ENCODE measurements at places on chromosomes 13 and 19.

- no peak for DNase-seq
Measured at GRCh38 chr19:33664744-33665143, 43.0 kb downstream of the CHST8 start.

- DNase-seq, result no peak
Measured at GRCh38 chr13:30905932-30906383, at the start of gene MEDAG. Gene MEDAG (plus strand): TSS chr13:30906271. CDS start chr13:30906516, 245 bp downstream.

DNA sequence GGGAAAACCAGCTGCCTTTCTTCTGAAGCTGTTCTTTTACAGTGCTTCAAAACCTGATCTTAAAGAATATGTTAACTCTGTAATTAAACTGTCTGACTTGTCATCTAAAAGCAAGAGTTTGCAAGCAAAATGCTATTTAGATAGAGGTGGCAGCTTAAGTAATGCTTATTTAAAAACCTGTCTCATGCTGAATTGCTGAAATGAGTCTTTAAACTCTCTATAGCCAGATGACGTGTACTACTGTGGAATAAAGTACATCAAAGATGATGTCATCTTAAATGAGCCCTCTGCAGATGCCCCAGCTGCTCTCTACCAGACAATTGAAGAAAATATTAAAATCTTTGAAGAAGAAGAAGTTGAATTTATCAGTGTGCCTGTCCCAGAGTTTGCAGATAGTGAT lies 22.9 kb downstream of the ITM2B start:
- no peak for DNase-seq

DNA sequence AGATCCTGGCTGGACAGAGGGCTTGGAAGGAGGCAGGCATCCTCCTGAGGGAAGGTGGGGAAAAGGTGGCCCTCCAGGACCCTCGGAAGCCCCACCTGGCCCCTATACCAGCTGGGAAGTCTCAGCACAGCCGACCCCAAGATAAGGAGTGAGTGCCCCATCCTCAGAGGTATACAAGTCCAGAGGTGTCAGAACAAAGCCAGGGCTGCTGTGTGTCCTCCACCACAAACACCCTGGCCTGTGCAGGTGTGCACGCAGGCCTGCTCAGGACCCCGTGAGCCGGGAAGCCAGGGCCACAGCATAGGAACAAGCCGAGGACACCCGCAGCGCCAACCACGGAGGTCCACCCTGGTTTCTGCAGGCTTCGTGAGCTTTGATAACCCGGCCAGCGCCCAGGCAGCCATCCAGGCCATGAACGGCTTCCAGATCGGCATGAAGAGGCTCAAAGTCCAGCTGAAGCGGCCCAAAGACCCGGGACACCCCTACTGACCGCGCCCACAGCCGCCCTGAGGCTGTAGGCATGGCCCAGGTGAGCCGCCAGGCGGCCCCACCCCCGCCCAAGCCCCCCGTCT lies 68.6 kb downstream of the CELF5 start:
- DNase-seq, result peak; percentile 42

DNA sequence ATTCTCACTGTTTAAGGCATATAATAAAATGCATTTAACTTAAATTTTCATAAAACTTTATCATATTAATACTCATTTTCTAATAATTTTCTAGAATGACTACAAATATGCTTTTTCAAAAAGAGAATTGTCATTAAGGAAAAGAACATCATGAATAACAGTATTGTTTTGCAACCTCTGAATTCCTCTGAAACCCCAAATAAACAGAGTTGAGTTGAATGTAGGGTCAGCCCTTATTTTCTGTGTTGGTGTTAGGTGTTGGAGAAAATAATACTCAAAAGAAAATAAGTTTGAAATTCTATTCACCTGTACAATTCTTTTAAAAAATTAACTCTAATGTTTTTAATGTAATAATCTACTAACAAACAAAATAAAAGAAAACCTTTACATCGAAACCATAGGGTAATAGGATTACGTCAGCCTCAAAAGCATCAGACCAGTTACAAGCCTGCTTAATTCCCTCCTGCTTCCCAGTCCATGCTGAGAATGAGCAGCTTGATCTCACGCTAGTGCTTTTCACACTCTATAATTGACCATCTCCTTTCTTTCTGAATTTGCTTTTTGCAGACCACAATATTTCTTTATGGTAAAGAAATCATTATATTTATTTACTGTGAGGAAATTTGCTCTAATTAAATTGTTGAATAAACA lies 160.9 kb downstream of the PCDH9 start:
- DNase-seq, result no peak

DNA sequence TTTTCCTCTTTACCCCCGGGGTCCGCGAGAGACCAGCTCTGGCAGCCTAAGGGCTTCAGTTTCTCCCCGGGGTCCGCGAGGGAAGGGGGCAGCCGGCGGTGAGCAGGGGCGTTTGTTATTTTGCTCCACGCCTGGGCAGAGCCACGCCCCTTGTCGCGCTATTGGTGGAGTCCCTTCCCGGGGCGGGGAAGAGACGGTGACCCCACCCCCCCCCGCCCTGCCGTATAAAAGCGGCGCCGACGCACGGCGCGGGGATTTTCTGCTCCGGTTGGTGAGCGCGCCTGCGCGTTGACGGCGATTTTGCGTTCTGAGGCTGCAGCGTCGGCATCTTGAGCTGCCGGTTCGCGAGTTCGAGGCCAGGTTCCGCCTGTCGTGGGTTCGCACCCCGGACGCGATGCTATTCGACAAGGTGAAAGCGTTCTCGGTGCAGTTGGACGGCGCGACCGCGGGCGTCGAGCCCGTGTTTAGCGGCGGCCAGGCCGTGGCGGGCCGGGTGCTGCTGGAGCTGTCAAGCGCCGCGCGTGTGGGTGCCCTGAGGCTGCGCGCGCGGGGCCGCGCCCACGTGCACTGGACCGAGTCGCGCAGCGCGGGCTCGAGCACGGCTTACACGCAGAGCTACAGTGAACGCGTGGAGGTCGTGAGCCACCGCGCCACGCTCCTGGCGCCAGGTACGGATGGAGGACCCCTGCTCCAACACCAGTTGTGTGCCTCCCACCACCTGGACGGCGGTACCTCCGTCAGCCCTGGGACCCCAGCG lies at the start of gene ARRDC2:
Gene ARRDC2, plus strand, starts transcription at position 254 of the 757 bp plus-strand sequence. Its CDS starts 141 bp downstream, at position 395.
- DNase-seq, result peak; percentile 92

DNA sequence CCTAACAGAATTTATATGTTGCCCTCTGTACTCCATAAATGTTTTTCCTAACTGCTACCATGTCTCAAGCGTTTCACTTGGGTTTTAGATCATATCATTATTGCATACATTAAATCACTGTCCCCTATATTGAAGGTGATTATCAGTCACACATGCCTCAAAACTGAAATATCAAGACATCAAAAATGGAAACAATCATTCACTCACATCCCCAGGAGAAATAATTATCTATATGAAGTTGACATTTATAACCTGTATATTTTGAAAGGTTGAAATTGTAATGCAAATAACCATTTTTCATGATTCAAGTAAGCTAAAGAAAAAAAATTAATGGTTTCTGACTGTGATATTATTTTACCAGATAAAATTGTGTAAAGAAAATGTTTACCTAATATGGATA lies 1695.0 kb downstream of the SLITRK1 start:
- no peak for DNase-seq

DNA sequence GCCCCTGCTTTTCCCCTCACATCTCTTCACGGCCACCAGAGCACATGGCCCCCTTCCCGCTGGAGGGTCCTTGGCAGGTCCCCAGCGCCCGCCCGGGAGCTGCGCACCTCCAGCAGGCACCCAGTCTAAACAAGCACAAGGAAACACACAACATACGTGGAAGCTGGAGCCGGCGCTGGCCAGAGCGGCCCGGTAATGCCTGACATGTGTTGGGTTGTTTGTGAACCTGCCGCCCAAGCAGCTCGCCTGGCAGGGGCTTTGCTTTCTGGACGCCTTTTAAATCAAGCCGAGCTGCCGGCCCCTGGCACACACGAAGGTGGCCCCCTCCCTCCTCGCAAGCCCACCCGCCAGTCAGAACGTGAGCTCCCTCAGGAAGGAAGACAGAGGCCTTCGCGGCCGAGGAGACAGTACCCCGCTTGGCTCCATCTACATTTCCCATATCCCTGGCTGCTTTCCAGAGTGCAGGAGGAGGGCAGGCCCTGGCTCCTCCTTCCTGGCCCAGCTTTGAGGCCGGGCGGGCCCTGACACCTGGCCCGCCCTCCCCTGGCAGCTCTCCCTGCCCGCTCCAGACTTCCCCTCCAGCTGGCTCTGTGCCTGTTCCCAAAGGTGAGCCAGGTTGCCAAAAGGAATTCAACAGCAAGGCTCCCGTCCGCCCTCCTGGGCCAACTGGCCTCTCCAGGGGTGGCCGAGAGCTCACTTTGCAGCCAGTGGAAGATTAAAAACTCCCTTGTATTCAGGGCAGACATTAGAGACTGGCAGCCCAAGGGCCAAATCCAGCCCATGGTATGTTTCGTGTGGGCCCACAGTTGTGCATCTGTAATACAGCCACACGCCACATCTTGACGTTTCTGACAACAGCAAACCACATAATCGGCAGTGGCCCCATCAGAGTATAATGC lies 28.7 kb downstream of the COMP start:
- DNase-seq, result peak; percentile 90

DNA sequence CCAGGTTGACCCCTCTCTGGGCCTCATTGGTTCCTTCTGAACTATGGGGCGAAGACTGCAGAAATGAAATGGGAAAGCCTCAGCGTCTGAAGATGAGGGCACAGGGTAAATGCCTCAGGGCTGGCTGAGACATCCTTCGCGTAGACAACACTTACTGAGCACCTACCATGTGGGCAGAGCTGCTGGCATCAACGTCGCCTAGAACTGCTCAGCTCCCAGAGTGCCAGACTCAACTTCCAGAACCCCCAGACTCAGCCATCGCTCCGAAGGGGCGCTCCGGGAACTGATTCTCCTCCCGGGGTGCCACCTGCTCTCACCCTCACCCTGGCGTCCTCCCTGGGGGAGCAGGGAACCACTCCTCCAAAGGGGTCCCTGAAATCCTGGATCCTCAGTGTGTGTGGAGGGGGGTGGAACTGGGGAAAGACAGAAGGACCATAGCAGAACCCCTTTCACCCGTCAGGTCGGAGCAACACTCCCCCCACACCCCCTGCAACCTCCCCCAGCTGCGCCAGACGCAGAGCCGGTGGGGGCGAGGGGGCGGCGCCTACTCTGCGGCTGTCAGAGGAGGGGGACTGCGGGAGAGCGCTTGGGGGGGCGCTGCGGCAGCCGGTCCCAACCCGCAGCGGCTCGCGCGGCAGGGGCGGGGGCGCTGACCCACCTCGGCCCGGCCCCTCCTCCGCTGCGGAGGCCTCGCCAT lies 8.2 kb upstream of the NFIC start:
- no peak for DNase-seq

DNA sequence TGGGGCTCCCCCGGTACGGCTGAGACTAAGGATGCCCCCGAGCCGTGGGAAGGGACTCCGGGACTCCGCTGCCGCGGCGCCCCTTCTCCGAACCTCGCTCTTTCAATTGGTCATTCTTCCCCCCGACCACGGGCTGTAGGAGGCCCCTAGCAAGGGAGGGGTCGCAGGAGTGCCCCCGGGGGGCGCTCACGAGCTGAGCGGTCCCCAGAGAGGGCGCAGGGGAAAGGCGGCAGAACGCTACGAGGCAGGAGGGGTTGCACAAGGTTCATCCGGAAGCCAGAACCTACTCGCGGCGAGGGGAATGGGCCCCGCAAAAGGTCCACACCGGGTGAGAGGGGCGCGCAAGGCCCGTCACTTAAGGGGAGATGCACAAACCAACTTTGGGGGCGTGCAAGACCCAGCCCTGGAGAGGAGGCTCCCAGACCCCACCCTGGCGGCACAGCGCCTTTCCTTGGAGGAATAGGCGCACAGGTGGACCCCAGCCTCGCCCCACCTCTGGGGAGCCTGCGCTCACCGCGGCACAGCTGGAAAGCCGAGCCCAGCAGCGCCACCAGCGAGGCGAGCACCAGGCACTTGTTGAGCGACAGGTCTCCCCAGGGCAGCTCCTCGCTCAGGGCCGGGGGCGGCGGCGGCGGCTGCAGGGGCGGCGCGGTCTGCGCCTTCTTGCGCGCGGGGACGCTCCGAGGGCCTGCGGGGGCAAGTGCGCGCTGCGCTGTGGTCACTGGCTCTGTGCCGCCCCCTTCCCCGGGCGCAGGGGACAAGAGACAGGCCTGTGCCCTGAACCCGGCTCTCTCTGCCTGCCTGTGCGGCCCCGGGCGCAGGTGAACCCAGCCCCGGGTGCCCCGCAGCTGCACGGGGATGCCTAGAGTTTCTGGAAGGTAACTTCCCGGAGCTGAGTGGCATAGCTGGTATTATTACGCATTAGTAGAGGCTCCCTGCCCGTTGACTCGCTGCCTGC lies 2.8 kb downstream of the JSRP1 start:
- no peak for DNase-seq

DNA sequence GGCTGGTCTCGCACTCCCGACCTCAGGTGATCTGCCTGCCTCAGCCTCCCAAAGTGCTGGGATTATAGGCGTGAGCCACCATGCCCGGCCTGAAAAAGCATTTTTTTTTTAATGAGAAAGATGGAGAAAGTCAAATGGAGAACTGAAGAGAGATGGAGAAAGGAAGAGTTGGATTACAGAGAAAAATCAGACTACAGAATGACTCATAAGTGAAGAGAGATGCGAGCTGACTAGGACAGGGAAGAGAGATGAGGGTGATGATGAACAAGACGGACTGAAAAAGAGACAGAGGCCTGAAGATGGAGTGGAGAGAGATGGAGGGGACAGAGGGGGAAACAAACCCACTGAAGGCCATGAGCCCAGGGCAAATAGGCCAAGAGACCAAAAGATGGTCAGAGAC lies 1.5 kb downstream of the DHX34 start:
- DNase-seq, result no peak

GRCh38 chr19:737591-738093 lies 13.3 kb upstream of the MISP start:
- DNase-seq, result peak; percentile 65

DNA sequence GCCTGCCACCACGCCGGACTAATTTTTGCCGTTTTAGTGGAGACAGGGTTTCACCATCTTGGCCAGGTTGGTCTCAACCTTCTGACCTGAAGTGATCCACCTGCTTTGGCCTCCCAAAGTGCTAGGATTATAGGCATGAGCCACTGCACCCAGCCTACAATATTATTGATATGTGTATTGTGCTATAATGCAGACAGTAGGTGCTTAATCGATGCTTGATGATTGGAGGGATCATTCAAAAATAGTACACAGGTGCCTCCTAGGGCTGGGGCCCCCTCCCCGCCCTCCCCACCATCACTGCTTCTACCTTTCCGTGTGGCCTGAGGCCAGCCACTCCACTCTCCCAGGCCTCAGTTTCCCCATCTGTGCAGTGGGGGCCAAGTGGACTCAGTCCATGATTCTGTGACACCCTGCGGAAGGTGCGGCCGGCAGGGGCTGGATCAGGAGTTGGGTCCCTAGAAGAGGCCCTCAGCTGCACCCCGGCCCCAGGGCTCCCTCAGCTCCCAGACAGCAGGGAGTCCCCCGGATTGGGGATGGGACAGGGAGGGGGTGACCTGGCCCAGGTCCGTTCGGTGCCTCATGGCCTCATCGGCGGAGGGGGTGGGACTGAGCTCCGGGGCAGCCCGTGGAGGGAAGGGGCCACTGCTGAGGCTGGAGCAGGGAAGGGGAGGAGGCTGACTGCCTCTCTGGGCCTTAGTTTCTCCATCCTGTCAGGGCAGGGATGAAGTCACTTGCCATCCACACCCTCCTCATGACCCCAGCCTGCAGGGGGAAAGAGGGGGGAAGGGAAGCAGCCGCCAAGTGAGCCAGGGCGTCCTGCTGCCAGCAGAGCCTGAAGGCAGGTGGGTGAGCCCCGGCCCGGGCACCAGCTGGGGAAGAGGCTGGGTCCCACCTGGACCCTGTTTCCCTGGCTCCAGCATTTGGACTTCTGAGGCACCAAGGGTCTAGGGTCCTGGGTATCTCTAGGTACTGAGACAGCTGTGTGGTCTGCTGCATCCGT lies 1.2 kb downstream of the ADAMTSL5 start:
- DNase-seq, result no peak

- DNase-seq, result peak; percentile 72
Measured at GRCh38 chr19:932648-933552, 7.1 kb downstream of the ARID3A start.

- peak; percentile 21 for DNase-seq
Measured at GRCh38 chr19:16585094-16585801, 13.0 kb upstream of the SLC35E1 start.

Data from left colon (tissue), 2 donors.